ENCODE measurements at places on chromosomes 7 and 10.

GRCh38 chr7:47452295-47452694 is 129.6 kb downstream of the TNS3 start:
- DNase-seq, result no peak

GRCh38 chr10:100025576-100025975 is 15.8 kb upstream of the DNMBP start:
- no peak for DNase-seq

DNA sequence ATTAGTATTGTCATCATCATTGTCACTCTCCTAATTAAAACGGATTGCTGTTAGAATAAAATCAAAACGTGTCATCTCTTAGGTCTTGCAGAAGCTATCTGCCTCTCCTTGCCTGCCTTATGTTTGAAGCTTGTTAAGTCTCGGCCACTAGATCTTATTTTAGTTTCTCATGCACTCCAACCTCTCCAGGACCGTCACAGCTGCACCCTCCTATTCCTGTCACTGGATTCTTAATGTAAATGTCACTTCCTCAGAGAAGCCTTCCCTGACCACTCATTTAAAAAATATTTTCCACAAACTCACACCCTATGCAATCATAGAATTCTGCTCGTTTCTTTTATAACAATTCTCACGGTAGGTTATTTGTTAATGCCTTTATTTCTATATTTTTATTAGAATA is 103.9 kb upstream of the DKK1 start:
- DNase-seq, result no peak

GRCh38 chr7:144670218-144670617 is 165.6 kb downstream of the TPK1 start:
- DNase-seq, result no peak

DNA sequence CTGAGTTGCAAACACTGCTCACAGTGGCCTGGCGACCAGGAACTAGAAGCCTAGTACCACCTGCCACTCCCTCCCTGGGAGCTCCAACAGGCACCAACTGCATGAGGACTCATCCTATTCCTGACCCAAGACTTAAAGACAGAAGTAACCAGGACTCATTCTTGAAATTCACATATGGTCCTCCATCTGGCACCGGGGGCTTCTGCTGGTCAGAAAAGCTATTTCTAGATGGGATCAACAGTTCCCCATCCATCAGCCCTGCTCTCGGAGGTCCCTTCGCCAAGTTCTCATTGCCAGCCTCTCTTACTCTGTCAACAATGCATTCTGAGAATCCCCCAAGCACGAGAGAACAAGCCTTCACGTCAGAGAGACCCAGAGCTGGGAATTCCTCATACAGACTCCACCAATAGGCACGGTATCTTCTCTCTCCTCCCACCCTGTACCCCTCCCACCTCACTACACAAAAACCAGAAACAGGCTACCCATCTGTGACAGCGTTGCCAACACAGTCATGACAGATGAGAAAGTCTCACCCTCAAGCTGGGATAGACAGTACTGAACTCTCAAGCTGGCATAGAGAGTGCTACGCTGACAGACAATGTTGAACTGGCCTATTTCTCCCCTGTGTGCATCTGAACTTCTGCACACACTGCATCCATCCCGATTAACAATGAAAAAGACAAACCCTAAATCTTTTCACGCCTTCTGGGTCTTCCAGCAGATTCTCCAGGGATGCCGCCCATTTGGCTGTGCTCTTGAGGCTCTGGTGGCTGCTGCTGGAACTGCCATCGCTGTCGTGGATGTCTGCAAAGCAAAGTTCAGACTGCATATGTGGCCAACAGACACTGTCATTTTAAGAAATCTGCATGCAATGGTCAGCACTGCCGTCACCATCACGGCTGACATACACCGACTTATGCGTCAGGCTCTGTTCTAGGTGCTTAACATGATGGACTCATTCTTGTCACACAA is 15.6 kb downstream of the RGS10 start:
- no peak for DNase-seq

- peak; percentile 71 for DNase-seq
Measured at GRCh38 chr10:71622154-71622526, 97.4 kb downstream of the C10orf105 start.

GRCh38 chr7:91411060-91411459 is 146.8 kb downstream of the FZD1 start:
- no peak for DNase-seq

GRCh38 chr7:145534301-145534700 is 582.3 kb upstream of the CNTNAP2 start:
- no peak for DNase-seq
